Transverse colon (tissue), 4 donors: ENCODE measurements at places on chromosomes 16 and 17. TPM values are rescaled to one million over a fixed set of nuclear protein-coding genes. Genes with fewer than 3 reads are reported as not detected.

The ZDHHC1 gene
- 36.3 TPM for total RNA-seq

DNA sequence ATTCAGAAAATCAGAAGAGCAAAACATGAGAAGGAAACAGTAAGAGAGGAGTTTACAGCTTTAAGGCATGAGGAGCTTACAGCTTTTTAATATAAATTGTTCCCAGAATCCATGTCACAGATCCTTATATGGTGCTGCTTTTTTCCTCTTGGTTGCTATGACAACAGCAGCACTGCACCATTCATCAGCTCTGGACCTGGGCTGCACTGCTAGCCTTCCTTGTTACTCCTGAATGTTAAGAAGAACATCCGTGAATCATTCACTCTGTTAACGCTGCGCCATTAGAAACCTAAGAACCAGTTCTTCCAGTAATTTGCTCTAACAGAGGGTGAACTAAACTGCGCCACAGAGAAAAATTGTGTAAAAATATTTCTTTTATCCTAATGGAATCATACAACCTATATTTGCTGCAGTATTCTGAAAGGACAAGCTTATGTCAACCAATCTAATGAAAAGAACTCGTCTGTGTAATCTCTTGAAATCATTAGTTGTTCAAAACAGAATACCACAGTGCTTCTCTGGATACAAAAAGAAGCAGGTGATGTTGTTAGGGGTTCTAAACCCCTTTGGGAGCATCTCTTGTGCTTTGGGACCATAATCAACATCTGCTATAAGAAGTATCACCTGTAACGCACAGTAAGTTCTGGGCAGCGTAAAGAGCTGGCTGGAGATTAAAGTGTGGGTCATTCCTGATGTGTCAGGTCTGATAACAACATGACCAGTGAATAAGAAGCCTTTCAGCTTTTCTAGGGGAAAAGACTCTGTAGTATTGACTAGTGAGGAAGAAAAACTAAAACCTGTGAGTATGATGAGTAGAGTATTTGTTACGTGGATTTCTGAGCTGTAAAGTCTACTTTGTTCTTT lies 151.2 kb downstream of the TANC2 start:
- no peak overlapping the region for H3K27ac ChIP-seq
- H3K36me3 ChIP-seq, result no peaks in the 10 kb centered on the region
- H3K4me1 ChIP-seq, result no peaks in the 10 kb centered on the region
- no peak overlapping the region for H3K4me3 ChIP-seq
- H3K27me3 ChIP-seq, result no peaks in the 10 kb centered on the region

GRCh38 chr16:83475108-83475507 lies 332.7 kb upstream of the HSBP1 start:
- H3K4me1 ChIP-seq, result no peaks in the 10 kb centered on the region
- H3K36me3 ChIP-seq, result no peaks in the 10 kb centered on the region
- DNase-seq, result no peak
- H3K27me3 ChIP-seq, result no peaks in the 10 kb centered on the region

DNA sequence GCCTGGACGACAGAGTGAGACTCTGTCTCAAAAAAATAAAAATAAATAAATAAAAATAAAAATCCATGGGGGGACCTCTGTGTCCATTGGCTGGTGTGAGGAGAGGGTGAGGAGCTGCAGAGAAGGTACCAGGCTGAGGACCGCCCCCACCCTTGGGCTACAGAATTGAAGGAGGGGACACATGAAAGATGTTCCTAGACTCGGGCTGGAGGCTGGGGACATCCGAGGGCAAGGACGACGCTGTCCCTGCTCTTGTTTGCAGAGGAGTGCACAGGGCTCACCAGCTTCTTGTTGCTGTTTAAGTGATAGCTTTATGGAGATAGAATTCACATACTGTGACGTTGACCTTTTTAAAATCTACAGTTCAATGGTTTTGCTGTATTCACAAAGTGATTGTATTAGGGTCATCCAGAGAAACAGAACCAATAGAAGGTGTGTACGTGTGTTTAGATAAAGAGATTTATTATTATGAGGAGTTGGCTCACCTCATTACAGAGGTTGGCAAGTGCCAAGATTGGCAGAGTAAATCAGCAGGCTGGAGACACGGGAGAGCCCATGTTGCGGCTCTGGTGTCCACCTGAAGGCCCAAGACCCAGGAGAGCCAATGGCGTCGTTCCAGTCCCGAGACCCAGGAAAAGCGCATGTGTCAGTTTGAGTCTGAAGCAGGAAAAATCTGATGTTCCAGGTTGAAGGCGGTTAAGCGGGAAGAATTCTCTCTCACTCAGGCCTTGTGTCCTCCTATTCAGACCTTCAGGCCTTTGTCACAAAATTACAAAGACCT lies 320.7 kb downstream of the SEC14L1 start:
- no peak overlapping the region for H3K4me3 ChIP-seq
- DNase-seq, result no peak
- H3K4me1 ChIP-seq, result peaks cover 62% of the 10 kb centered on the region
- no peaks in the 10 kb centered on the region for H3K36me3 ChIP-seq
- peak overlapping the region; percentile 96 for H3K27ac ChIP-seq

- H3K4me1 ChIP-seq, result peaks cover 26% of the 10 kb centered on the region
- H3K27ac ChIP-seq, result peak within 1 kb of the TSS; percentile 87
- peak within 1 kb of the TSS; percentile 62 for H3K4me3 ChIP-seq
- H3K27me3 ChIP-seq, result no peaks in the 10 kb centered on the region
- H3K36me3 ChIP-seq, result no peaks in the 10 kb centered on the region
Observed at GRCh38 chr16:31202414-31203375, at the start of gene PYCARD. TSS of gene PYCARD (minus strand) at chr16:31202760. CDS start at chr16:31202690, 70 bp downstream.
